Left ventricle myocardium inferior (tissue), 1 donor: ENCODE measurements at places on chromosomes 5 and 9. TPM values are rescaled to one million over a fixed set of nuclear protein-coding genes. Genes with fewer than 3 reads are reported as not detected.

AFAP1L1 gene
- total RNA-seq = 40.6 TPM

CDC37L1 gene
- 42.4 TPM for total RNA-seq

NANS gene
- 38.6 TPM for total RNA-seq

SLC27A6 gene
- 61.1 TPM for total RNA-seq

CDC25C gene
- not detected for total RNA-seq

GPR151 gene
- total RNA-seq = not detected

LHX3 gene
- not detected for total RNA-seq

BNC2 gene
- 3.5 TPM for total RNA-seq

FEM1C gene
- 59.3 TPM for total RNA-seq

PRDM9 gene
- not detected for total RNA-seq

MARCOL gene
- total RNA-seq = not detected

C5orf34 gene
- total RNA-seq = 0.22 TPM

BTNL9 gene
- 38.5 TPM for total RNA-seq

FAM163B gene
- total RNA-seq = not detected

DIPK1B gene
- 21.4 TPM for total RNA-seq

FCN2 gene
- not detected for total RNA-seq

CCDC183 gene
- total RNA-seq = 2.1 TPM

PTGDS gene
- total RNA-seq = 3,579 TPM

SMIM15 gene
- 23.3 TPM for total RNA-seq

HAVCR1 gene
- not detected for total RNA-seq

CACFD1 gene
- 11.5 TPM for total RNA-seq

ZCCHC9 gene
- total RNA-seq = 8.9 TPM

CCDC187 gene
- total RNA-seq = not detected

SEMA6A gene
- total RNA-seq = 6.3 TPM

MTAP gene
- total RNA-seq = 25.3 TPM

TAF11L5 gene
- total RNA-seq = not detected

ABITRAM gene
- 18.4 TPM for total RNA-seq

SPATA31C1 gene
- not detected for total RNA-seq

ADAMTSL2 gene
- total RNA-seq = 6.0 TPM

ANKDD1B gene
- 0.27 TPM for total RNA-seq

SLCO6A1 gene
- total RNA-seq = not detected

CCNJL gene
- total RNA-seq = 6.5 TPM

PCDHB15 gene
- 2.8 TPM for total RNA-seq

PHF2 gene
- 27.4 TPM for total RNA-seq
